ENCODE measurements at places on chromosomes 4 and X.

DNA sequence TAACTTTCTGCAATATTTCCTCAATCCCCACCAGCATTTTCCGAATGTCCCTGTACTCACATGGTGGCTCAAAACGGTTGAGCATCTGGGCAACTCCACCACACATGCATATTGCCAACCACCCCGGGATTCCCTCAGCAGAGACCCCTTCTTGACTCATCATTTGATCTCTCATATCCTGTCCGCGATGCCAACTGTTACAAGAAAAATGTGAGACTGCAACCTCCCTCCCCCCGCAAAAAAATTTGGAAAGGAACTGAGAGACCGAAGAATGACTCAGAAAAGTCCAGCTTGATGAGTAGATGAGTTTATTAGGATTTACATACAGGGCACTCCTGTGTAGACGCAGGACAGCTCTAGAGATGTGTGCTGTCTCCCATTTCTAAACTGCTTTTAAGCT, 561.4 kb downstream of the ZIC3 start:
- no peak for ATAC-seq

GRCh38 chrX:39017077-39017476, 215.8 kb downstream of the MID1IP1 start:
- ATAC-seq: no peak

DNA sequence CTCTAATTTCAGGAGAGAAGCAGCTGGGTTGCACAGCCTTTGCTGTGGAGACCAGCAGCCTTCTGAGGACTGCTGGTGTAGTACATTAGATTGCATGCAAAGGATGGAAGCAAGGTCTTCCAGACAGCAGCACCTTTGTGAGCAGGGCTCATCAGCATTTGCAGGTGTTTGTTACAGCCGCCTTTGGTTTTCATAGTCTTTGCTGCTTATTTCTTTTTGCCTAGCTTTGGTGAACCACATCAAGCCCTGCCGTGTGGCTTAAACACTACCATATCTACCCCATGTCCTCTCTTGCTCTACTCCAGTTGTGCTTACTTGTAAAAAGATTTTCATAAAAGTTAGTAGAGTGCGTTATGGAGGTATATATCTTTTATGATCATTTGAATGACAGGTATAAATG, 57.5 kb downstream of the MTM1 start:
- no peak for ATAC-seq

DNA sequence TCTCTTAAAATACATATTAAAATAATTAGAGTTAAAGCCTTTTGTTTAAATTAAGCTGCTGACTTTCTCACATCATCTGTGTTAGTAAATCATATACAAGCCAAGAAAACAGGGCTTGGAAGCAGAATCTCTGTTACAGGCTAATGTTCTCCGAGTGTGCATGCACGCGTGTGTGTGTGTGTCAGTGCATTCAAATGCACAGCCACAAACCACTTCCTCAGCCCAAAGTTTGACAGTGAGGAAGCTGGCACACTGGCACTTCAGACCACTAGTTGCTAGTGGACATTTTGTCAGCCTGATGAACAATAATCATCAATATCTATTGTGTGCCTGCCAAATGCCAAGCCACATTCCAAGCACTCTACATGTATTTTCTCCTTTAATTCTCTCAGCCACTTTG, 5.6 kb downstream of the MAOB start:
- ATAC-seq: no peak

DNA sequence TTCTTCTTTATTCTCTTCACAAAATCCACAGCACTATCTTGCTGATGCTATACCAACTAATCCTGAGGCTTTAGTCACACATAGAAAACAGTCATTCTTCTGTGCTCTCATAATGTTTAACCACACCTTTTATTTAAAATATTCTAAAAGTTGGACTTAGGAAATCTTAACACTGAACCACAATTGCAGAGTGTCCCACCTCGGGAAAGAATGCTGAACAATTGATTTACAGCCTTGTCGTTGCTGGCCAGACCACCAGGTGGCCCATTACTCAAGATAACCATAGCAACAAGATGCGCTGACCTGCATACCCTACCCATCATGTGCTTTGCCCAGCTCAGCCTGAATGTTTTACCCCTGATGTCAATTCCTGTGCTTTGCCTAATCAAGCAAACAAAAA, 100.8 kb downstream of the ARSJ start:
- ATAC-seq: no peak

DNA sequence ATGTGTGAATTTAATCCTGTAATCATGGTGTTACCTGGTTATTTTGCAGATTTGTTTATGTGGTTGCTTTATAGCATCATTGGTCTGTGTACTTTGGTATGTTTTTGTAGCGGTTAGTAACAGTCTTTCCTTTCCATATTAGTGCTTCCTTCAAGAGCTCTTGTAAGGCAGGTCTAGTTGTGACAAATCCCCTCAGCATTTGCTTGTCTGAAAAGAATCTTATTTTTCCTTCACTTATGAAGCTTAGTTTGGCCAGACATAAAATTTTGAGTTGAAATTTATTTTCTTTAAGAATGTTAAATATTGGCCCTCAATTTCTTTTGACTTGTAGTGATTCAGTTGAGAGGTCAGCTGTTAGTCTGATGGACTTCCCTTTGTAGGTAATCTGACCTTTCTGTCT, 1096.1 kb upstream of the SLIT2 start:
- ATAC-seq: no peak

DNA sequence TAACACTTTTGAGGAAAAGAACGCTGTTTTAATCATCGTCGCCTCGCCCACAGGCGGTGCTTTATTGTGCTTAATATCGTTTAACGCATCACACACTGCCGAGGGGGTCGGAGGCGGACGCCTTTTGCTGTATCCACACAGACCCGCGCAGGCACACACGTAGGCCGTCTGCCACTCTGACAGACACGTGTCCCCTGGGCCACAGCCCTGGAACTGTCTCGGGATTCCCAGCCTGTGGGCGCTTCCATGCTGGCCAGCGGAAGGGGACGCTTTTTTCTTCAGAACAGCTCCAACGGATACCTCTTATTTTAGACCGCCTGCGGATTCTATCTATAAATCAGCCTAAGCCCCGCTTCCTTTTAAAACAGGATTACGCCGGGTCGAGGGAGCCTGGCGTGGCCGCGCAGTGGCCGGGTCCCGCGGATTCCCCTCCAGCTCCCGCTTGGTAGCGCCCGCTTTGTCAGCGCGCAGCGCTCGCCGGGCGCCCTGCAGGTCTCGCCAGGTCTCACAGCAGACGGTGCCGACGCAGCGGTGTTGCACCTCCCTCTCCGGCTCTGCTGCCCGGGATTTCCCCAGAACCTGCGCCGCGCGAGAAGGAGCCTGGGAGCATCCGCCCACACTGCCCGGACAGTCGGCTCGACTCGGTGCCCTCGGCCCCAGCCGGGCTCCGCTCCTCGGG, at the start of gene NOCT:
TSS of gene NOCT (plus strand) at position 513 of the 679 bp plus-strand sequence. CDS start 201 bp downstream, outside the sequence.
- ATAC-seq: peak; percentile 95

GRCh38 chr4:175790083-175790482, 22.0 kb downstream of the GPM6A start:
- no peak for ATAC-seq

DNA sequence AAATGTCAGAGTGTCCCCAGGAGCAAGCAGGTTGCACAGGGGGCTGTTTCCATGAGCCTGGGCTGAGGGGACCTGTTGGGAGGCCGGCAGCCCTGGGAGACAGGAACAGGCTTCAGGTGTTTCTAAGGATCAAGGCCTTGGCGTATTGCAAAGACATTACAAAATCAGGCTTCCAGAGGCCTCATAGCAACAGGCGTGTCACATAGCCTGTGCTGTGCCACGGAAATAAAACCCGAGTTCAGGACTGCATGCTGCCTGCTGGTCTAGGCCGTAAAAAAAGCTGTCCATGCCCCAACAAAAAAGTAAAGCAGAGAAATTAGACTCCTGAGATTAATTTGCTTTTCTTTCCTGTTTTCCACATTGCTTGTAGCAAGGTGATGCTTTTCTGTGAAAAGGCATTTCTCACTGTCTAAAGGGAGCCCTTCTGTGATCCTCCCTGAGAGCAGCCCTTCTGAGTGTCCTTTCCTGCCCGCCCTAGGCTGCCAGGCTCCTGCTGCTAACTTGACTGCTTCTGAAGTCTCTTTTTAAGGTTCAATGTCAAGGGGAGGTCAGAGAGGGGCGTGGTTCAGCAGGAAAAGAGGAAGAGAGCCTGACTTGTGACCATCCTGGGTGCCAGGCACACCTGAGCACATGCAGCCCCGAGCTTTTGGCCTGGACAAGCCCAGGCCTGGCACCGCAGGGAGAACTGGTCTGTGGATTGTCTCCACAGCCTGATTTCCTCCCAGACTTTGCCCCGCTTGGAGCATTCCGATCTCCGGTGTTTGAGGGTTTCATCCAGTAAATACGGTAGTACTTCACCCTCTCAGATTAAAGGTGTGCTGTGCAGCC, 21.3 kb downstream of the SHROOM2 start:
- ATAC-seq: no peak

DNA sequence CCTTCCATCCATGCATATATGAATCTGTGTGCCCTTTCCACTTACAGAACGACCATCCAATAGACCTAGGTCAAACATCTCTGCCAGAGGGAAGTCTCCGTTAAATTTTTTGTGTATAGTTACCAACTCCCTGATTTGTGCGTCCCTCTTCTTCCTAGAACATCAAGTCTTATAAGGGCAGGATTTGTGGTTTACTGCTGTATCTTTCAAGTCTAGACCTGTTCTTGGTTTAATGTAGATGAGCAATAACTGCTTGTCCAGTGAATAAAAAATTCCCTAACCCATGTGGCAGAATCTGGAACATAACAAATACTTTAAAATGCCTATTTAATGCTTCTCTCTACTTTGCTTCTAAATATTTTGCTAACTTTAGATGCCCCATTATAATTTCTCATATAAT, 988.8 kb downstream of the RAPGEF2 start:
- no peak for ATAC-seq

DNA sequence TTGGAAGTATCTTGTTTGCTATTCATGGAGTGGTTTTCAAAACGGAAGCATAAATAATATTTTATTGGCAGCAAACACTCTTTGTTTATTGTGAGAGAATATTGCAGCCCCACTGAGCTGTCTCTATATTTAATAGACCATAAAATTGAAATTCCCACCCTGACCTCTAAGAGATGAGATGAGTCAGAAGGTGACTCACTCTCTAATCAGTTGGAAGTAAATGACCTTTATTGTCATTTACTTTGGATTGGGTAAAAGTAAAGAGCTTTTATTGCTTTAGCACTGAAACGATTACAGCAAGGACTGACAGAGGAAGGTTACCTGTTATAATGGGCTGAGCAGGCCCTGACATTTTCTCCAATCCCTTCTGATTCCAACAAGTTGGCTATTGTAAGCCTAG, 55.0 kb downstream of the SYTL5 start:
- ATAC-seq: no peak
